ENCODE measurements at places on chromosomes 7 and 10. TPM values are rescaled to one million over a fixed set of nuclear protein-coding genes. Genes with fewer than 3 reads are reported as not detected.

The CALCR gene
- total RNA-seq = 0.15 TPM

The DYDC2 gene
- not detected for total RNA-seq

The FGF8 gene
- total RNA-seq = not detected

The FAM13C gene
- 3.8 TPM for total RNA-seq

The GPR158 gene
- not detected for total RNA-seq

The SORBS1 gene
- 815 TPM for total RNA-seq

DNA sequence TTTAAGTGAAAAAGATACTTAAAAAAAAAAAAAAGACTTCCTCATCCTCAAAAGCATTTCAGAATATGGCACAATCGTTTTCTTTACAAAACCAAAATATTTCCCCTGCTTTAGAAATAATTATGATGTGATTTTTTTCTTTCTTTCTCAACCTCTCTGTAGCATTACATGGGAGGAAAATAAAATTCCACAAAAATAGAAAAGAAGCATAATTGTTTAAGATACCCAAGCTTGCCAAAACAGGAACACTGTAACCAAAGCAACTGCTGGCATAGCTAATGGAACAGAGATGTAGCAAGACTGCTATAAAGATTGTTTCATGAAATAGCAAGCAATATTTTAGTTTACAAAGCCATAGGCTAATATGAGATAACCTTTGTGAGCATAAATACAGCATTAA, 75.6 kb upstream of the GPR22 start:
- DNase-seq = no peak

GRCh38 chr10:13882119-13882711, 295.4 kb downstream of the PRPF18 start:
- no peak for DNase-seq

DNA sequence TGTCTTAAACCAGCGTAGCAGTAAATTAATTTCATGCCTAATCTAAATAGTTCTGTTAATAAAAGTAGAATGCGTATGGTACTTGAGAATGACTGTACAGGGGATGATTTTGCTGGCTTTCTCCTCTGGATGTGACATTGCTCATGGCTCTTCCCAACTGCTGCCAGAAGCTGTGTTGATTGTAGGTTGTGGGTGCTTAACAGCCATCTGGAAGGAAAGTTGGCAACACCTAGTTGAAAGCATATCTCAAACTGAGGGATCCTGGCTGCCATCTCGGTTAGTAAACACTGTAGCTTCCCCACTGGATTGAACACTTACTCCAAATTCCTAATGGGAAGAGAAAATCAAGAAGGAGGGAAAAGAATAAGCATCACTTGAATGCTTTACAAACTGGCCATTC, 130.9 kb downstream of the NXPH1 start:
- no peak for DNase-seq

DNA sequence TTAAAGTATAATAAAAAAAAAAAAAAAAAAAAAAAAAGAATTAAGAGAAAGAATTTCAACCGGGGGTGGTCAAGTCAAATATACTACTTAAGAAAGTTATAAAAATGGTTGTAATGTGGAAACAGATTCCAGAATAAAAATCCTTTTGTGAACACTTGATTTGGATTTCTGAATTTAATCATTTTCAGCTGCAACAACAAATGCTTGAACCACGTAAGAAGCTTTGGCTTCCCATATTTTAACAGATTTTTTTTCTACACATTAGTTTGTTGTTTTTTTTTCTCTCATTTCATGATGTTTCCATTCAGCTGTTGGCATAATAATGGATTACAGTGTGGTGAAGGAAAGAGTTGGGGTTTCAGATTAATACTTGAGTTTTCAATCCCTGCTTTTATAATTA, 137.3 kb upstream of the AGR3 start:
- DNase-seq = no peak

GRCh38 chr7:43461349-43462024, 121.4 kb upstream of the STK17A start:
- DNase-seq = no peak

- no peak for DNase-seq
These were observed 69.1 kb upstream of the FAM20C start for GRCh38 chr7:123237-123636.

DNA sequence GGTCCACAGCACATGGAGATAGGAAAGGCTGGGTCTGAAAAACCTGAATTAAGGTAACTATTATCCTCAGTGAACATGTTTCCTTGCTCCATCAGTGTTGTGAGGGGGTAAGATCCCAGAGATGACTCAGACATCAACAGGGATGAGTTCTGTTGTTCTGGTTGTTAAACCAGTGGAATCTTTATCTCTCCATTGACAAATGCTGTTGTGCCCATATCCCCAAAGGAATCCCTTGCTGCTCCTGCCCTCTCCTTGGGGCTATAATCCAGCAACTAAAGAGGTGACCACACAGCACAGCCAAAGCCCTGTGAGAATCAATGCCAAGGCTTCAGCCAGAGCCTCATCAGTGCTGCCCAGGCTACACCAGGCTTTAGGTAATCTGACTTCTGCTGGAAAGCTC, 113.4 kb downstream of the JAZF1 start:
- no peak for DNase-seq

DNA sequence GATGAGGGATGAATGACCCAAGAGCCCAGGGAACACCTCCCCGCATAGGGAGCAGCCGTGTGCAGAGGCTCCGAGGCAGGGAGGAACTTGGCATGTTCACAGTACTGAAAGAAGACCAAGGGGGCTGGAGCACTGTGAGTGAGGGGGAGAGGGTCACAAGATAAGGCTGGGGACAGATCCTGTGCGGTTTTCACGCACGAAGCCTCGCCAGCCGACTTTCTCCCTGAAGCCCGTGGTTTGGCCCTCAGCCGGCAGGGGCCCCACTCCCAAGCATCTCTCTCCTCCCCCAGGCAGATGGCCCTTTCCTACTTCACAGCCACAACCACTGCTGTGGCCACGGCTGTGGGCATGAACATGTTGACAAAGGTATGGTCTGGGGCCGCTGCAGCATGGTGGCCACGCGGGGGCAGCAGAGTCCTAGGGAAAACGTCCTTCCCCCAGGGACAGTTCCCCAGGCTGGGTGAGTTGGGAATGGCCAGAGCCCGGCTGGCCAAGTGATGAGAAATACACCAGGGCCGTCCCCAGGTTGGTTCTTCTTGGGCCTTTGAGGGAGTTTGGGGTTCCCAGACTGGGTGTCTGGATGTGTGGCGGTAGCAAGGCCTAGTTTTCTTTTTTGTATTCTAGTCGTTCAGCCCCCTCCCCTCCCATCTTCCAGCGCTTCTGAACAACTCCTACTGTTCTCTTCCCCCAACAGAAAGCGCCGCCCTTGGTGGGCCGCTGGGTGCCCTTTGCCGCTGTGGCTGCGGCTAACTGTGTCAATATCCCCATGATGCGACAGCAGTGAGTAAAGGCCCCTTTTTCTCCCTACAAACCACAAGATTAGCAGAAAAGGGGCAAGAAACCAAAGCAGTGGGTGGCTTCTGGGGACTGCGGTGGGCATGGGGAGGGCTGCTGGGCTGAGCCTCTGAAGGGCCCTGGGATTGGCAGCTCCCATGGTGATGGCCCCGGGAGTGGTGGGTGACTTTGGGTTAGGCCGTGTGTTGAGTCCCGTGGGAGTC, 14.4 kb upstream of the WBP1L start:
- peak; percentile 94 for DNase-seq

- no peak for DNase-seq
These were observed 489.1 kb upstream of the PODXL start for GRCh38 chr7:132045481-132045980.

- peak; percentile 28 for DNase-seq
These were observed 36.8 kb upstream of the EBF3 start for GRCh38 chr10:130000918-130001317.

DNA sequence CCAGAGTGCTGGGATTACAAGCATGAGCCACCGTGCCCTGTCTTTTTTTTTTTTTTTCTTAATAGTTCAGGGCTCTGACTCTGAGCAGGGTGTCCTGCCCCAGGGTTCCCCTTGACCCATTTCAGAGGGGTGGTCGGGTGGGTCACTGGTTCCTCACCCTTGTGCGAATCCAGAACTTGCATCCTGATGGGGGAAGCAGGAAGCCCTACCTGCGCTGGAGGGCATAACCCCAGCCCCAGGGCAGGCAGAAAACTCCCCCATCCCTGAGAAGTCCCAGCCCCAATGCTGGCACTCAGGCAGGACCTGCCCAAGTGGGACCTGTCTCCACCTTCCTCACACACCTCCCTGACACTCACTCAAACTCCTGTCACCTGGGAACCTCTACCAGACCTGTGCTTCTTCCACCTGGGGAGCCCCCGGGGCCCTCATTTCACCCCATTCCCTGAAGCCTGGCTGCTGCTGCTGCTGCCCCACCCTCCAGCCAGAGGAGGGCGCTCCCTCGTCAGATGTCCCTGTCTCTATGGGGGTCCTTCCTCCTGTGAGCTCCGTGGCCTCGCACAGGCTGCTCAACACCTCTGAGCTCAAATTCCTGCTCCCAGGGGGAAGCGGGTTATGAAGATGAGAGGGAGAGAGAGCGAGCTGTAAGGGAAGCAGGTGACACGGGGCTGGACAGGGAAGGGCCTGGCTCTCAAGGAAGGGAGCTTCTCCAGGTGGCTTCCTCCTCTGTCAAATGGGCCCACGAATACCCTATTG, 15.1 kb upstream of the ZNF273 start:
- DNase-seq = peak; percentile 58

DNA sequence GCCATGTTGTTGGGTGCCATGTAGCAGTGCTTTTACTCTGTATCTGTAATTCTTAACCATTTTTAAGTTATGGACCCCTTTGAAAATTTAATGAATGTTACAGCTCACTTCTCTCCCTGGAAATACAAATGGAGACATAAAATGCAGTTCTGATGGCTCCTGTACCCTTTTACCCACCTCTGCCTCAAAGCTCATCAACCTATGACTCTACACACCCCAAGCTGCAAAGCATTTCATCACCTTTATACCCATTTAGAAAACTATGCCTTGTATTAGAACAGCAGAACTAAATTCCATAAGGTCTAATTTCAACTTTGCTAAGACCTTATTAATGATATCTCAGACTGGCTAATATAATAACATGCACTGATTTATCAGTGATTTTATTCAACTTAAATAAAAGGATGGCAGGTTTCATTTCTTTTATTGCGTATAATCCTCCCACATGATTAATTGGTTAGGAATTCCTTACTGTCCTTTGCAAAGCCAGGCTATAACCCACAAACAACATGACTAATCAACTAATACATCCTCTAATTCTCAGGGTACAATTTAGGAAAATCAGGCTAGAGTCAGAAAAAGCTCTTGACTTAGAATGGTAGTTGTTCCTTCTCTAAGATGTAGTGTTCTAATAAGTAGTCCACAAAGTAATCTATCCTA, 68.1 kb downstream of the CPEB3 start:
- no peak for DNase-seq

- no peak for DNase-seq
These were observed 405.2 kb upstream of the AUTS2 start for GRCh38 chr7:69193061-69193460.

DNA sequence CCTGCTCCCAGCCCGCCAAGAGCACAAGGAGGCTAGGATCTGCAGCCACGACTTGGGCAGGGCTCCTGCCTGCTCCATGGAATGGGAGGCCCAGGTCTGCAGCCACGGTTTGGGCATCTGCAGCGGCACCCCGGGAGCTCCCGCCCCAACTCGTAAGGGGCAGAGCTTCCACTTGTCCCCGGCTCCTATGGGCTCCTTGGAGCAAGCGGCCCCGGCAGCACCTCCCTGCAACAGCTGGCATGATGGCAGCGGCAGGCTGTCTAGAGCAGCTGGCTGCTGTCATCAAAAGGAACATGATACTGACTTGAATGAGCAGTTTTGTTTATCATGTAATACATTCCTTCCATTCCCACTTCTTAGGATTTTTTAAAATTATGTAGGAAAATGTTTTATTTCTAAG, 684.0 kb upstream of the FOXK1 start:
- no peak for DNase-seq

DNA sequence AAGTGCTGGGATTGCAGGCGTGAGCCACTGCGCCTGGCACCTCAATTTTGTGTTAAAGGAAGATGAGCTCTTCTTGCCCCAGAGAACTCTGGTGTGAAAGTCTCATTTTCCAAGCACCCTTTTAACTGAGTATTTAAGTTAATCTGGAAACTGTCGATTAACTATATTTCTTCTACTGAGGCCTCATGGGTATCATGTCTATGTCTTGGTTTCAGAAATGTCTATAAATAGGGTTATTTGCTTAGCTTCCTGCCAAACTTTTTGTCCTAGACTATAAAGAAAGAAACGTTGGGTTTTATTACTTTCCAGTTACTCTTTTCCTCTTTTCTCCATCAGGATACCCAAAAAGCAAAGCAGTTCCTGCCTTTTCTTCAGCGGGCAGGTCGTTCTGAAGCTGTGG, 102.4 kb downstream of the LRRC4 start:
- DNase-seq = no peak

DNA sequence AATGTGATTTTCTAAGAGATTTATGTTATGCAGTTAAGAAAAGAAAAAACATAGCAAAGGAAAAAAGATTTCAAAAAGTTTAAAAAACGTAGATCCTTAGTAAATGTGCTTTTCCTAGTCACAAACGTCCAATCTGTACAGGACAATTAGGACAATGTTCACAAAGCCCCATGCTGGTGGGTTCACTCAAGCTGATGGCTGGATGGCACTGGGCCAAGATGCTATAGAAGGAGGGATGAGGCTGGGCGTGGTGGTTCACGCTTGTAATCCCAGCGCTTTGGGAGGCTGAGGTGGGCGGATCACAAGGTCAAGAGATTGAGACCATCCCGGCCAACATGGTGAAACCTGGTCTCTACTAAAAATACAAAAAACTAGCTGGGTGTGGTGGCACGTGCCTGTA, 22.1 kb downstream of the SVIL start:
- no peak for DNase-seq

DNA sequence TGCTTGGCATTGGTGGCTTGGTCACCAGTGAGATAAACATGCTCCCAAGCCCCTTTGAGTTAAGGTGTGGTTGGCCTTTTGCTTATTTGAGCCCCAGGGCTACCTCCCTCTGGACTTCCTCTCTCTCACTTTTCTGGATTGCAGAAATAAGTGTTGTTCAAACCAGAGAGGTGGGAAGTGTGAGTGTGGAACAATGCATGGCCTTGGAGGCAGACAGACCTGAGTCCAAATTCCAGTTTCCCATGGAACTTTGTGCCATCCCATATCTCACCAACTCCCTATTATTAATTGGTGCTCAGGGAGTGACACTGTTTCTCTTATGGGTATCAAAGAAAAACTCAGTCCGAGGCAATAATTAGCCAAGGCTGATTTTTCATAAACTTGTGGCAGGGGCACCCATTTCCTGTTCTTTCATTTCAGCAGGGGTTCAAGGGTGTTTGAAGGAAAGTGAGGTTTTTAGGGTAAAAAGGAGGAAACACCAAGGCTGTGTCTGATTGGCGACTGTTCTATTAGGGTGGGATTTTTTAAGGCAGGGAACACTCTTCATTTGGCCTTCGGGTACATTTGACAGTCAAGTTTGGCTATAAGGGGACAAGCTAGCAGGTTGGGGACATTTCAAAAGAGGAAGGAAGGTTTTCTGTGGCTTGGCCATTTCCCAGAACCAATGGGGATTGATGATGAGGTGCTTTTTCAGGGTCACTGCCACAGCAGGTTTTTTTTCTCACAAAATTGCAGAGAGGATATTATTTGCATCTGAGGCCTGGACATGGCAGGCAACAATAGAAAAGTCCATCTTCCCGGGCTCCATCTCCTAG, 148.8 kb upstream of the NPY start:
- no peak for DNase-seq

- DNase-seq = no peak
These were observed 2.5 kb downstream of the ZEB1 start for GRCh38 chr10:31321396-31321941.
